GM20000 (cell line): ENCODE measurements at places on chromosomes 4 and X.
A peak's percentile ranks its signal among the peaks of the same experiment; 100 is the strongest.

DNA sequence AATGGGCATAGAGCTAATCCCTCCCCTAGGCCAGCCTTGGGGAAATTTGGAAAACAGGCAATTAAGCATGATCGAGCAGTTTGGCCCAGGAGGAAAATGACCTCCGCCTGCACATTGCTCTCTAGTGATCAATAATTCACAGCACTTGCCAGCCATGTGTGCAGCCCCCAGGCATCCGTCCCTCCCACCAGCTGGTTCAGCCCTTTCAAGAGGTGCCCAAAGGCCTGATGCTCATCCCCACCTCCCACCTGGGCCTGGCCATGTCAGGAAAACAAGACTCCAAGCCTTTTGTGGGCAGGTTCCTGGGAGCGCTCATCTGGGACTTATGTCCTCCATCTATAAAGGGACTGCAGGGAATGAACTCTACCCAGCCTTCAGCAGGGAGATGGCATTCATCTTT, 17.5 kb upstream of the PPP2R2C start:
- DNase-seq, result no peak

DNA sequence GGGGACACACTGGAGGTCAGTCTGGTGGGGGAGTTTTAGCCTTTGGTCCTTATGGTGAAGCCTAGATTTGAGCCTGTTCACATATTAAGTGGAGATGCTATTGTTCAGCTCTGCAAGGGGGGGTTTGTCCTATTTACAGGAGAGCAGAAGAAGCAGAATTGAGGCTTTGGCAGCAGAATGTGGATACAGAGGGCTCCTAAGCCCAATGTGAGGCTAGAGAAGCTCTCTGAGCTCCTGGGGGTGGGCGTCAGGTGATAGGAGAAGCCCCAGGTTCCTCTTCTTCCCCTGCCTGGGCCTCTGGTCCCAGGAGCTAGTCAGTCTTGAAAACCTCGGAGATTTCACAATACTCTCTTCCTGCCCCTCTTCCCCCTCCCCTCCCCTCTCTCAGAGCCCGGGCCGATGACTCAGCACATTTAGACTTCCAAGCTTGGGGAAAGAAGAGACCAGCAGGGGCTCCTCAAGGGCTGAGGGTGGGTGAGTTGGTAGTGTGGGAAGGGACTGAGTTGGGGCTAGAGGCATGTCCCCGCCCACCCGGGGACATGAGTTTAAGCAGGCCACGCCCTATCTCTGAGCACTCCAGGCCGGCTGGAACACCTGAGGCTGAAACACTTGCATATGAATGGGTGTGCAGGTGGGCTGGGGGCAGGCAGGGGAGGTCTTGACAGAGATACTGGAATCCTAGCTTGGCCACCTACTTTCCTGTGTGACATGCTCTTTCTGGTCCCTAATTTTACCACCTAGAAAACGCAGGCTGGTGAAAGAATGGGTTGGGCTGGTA, 3.4 kb downstream of the TFE3 start:
- peak; percentile 60 for DNase-seq

- DNase-seq, result peak; percentile 19
These were observed 813 bp downstream of the DIAPH2 start for GRCh38 chrX:96685210-96686099.

GRCh38 chrX:7316280-7316679, 168.3 kb upstream of the PUDP start:
- no peak for DNase-seq

- DNase-seq, result no peak
These were observed 219.5 kb downstream of the CENPC start for GRCh38 chr4:67325791-67326190.

GRCh38 chr4:187141101-187141500, 417.4 kb upstream of the FAT1 start:
- no peak for DNase-seq

DNA sequence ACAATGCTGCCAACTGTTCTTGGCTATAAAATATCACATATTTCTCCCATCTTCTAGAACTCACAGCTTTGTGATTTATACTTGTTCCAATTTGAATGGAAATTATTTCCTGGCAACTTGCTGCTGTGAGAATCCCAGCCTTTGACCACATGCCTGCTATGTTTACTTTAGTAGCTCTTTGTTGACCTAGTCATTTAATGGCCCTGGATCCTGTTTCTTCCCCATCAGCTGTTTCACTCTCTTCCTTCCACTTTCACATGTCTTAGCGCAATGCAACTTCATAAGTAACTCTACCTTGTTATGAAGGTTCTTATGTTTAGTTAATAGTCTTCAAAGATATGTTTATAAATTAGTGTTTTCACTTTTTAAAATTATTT, 1973.6 kb upstream of the AGA start:
- no peak for DNase-seq

- no peak for DNase-seq
These were observed 1.3 kb downstream of the NPY1R start for GRCh38 chr4:163330916-163331628.

DNA sequence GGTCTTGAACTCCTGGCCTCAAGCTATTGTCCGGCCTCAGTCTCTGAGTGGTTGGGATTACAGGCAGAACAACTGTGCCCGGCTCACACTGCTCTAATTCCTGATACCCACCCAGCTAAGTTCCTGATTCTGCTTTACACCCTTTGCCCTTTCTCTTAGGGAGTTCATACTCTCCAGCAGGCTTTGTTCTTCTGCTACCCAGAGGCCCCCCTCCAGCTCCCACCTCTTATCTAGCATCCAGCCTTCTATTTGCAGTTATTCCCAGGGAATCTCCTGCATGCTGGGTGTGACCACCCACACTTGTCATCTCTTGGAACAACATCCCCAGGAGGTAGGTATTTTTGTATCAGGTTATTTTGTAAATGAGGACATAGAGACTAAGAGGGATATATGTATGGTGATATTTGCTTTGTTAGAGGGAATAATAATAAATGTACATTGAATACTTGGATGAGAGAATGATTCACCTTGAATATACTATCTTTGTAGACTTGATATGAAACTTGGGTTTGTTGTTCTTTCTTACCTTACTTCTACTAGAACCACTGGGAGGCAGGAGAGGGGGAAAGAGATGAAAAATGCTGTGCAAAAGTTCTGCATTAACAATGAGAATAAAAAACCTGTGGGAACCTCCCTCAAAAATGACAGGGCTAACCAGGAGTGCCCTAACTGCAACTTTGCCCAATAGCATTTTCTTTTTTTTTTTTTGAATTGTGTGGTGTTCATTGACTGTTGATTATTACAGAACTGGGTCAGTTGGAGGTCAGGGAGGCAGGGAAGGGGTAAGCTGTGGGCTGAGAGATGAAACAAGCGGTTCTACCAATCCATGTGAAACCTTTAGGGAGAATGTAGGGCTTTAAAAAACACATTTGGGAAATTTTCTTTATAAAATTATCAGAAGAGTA, 157.4 kb downstream of the SPRY1 start:
- no peak for DNase-seq

- no peak for DNase-seq
These were observed 43.3 kb upstream of the GPR173 start for GRCh38 chrX:53005327-53005726.

DNA sequence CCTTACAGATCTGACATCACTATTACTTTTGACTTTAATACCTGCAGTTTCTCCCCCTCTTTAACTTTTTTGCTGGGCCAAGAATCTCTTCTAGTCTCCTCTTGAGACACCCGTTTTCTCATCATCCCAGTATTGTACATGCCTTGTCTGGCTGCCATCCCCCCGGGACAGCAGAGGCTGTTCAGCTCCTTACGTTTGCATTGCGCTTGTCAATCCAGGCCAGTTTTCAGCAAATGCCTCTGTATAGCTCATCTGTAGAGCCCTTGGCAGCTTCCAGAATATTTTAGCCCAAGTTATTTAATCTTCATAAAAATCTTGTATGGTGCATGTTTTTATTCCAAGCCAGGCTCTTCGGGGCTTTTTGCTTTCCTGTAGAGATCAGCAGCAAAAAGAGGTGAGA, 22.3 kb upstream of the HOPX start:
- no peak for DNase-seq

DNA sequence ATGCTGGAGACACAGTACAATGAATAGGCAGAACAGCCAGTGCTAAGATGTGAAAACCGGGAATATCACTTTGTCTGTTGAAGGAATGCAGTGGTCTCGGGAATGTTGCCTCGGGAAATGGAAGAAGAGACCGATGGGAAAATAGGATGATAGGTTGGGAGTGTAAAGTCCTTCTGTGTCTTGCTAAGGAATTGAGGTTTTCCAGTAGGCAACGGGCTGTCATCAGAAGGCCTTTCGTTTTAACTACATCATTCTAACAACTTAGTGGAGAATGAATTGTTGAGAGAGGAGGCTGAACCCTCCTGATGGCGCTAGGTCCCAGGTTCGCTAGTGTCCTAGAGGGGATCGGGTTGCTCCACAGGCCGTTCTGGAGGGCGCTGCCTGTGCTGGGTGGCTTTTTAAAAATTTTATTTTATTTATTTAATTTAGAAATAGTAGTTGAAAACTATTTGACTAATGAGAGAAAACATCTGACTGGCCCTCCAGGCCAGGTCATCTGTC, 730 bp downstream of the VBP1 start:
- DNase-seq, result peak; percentile 21

GRCh38 chrX:119871599-119872395, at the start of the genes NDUFA1 and RNF113A:
Gene NDUFA1, plus strand, starts transcription at chrX:119871832. Its CDS starts 80 bp downstream, at chrX:119871912.
Gene RNF113A, minus strand, starts transcription at chrX:119871733. Its CDS starts 120 bp downstream, at chrX:119871613.
- peak; percentile 77 for DNase-seq

- no peak for DNase-seq
These were observed 149.4 kb downstream of the FAT4 start for GRCh38 chr4:125464146-125464545.

DNA sequence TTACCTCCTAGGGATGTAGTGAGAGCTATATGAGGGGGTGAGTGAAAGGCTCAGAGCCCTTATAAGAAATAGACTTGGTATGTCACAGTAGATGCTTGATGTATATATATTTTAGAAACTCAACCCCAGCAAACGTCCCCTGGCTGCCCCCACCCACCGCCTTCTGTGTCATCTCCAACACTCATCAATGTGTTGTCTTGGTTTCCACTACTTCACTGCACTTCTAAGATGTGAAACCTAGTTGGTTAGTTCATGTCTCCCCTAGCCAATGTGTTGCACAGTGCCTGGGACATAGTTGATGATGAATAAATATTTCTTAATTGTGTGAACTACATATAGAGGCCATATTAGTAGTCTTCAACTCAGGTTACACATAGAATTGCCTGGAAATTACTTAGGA, 4.4 kb downstream of the FGFBP2 start:
- no peak for DNase-seq

- DNase-seq, result no peak
These were observed 598.4 kb upstream of the FAM241A start for GRCh38 chr4:111546881-111547280.

DNA sequence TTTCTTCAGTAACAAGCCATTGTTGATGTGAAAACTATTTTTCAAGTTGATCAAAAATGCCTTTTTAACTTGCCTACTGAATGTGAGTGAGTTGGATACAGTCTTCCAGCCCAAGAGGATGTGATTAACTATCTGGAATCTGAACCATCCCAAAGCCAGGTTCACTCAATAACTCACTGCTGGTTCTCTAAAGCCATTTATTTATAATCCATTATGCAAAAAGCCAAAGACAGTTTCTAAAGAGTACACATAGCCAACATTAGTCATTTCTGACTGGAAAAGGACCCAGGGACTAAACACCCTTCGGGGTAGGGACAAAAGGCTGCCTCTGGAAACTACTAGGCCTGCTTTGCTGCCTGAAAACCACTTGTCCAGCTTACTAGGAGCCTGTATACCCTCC, 109.6 kb downstream of the SHROOM4 start:
- no peak for DNase-seq

DNA sequence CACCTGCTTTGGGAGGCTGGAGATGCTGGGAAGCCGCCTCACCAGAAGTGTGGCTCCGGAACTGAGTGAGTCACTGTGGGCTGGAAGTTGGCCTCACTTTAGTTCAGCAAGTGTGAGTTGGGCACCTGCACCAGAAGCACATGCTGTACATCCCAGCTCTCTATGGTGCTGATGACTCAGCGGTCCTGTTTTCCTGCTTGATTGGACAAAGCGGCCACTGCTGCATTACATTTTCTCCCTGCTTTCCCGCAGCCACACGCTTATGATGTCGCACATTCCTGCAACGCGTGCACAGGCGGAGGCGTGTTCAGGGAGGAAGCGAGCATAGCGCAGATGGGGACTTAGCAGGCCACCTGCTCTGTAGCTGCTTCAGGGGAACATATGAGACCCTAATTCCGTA, 26.7 kb upstream of the CLDN34 start:
- DNase-seq, result no peak

GRCh38 chr4:27272217-27272616, 411.6 kb downstream of the STIM2 start:
- DNase-seq, result no peak

DNA sequence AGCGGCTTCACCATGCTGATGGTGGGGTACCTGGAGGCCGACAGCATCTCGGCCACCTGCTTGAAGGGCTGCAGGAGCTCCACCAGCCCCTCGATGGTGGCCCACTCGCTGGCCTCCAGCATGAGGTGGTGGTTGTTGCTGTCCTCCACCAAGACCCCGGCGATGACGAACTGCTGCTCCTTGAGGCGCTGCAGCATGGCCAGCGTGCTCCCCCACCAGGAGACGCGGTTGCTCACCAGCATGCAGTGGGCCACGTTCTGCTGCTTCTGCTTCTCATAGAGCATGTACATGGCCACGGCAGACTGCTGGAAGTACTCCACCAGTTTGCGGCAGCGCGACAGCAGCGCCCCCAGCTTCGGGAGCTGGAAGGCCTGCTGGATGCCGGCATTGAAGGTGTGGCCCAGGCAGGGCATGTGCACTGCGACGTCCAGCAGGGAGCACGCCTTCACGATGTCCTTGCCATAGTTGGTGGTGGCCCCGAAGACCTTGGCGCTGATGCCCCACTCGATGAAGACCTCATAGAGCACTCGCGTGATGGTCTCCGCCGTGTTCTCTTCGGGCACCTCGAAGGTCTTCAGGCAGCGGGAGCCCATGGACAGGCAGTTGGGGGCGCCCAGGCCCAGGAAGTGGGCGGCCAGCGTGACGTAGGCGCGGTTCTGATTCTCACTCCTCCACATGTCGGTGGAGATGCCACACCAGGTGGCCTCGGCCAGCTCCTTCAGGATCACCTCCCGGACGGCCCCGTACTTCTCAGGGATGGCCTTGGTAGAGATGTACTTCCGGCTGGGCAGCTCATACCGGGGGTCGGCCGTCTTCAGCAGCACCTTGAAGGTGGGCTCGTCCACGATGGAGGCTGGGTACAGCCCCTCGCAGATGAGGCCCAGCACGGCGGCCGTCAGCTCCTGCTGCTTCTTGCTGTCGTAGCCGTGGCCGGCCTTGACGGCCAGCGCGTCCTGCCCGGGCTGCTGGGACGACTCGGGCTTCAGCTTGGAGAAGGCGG, 11.0 kb downstream of the DHRSX start:
- peak; percentile 25 for DNase-seq

- no peak for DNase-seq
These were observed 23.0 kb downstream of the LDB2 start for GRCh38 chr4:16875487-16875886.

- peak; percentile 3 for DNase-seq
These were observed 3.1 kb downstream of the DUSP9 start for GRCh38 chrX:153649915-153650782.

DNA sequence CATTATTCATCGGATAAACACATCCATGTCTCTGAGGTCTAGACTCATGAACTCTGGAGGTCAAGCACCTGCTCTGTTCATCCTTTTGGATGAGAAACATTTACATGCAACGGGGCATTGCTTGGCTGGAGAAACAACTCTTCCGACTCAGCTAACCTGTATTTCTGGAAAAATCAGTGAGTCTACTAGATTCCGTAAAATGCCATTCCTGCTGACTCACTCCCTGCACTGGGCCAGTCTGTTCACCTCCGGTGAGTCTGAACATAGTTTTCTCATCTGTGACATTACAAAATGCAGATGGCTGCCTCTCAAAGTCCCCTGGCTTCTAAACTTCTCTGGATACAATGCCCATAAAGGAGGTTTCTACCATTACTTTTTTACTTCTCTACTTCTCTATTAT, 185.7 kb upstream of the HS3ST1 start:
- DNase-seq, result no peak
